ENCODE measurements at places on chromosomes 3 and 15.

- peak; percentile 28 for DNase-seq
These were observed 22.3 kb downstream of the PLXNB1 start for GRCh38 chr3:48407542-48408099.

DNA sequence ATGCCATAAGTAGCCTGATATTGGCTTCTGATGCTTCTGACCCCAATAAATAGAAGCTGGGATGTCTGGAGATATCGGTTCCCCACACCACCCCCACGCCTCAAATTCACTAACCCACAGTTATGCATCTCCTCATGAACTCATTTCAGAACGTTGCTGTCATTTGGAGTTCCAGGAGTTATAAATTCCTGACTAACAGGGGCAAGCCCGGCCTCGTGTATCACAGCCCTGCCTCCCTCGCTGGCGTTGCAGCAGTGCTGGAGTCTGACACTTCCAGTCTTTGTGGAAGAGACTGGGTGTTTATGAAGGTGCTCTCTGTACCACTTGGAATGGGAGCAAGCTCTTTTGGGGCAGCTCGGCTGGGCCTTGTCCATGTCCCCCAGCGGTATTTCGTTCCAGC, 101.0 kb downstream of the ANP32A start:
- DNase-seq: no peak

- DNase-seq: no peak
These were observed 6.9 kb downstream of the DPPA4 start for GRCh38 chr3:109330405-109330804.

GRCh38 chr15:60829416-60829815, 350.5 kb upstream of the ICE2 start:
- no peak for DNase-seq

- DNase-seq: no peak
These were observed 8.4 kb upstream of the MINDY2 start for GRCh38 chr15:58762731-58763130.

DNA sequence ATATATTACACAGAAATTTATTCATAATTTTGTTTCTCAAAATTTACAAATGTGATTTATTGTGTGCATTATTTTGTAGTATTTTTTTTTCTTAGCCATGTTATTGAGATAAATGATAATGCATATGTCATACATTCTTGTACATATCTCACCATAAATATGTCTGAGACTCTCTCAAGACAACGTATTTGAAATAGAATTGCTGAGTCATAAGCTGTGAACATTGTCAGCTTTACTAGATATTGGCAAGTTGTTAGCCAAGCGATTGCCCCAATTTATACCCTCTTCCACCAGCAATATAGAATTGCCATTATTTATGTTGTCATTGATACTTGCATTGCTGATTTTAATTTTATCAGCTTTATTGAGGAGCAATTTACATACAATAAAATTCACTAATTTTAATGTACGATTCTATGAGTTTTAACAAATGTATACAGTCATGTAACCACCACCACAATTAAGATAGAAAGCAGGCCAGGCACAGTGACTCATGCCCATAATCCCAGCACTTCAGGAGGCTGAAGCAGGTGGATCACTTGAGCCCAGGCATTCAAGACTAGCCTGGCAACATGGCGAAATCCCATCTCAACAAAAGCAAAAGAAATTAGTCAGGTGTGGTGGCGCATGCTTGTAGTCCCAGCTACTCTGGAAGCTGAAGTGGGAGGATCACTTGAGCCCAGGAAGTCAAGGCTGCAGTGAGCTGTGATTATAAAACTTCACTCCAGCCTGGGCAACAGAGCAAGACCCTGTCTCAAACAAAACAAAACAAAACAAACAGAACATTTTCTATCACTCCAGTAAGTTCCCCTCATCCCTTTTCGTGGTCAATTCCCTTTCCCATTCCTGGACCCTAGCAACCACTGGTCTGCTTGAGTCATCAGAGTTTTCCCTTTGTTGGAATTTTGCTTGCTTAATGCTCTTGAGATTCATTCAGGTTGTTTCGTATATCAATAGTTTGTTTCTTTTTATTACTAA, 373.1 kb downstream of the MFSD1 start:
- no peak for DNase-seq

DNA sequence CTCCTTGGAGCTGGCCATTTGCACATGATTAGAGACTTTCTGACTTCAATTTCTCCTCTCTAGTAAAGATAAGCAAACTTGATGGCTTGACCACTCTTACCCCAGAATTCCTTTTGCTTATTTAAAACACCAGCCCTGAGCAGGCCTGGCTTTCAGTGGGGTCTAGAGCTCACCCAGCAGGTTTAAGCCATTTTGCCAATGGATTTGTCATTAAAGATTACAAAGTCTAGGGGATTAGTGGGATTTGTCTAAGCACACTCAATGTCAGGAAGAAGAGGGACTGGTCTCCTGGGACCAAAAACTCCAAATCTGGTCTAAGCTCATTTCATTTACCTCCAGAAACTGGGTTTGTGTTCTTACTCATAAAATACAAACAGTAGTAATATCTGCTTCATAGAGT, 57.3 kb upstream of the SNTN start:
- DNase-seq: no peak

GRCh38 chr3:127929818-127930413, 14.9 kb downstream of the KBTBD12 start:
- DNase-seq: no peak

DNA sequence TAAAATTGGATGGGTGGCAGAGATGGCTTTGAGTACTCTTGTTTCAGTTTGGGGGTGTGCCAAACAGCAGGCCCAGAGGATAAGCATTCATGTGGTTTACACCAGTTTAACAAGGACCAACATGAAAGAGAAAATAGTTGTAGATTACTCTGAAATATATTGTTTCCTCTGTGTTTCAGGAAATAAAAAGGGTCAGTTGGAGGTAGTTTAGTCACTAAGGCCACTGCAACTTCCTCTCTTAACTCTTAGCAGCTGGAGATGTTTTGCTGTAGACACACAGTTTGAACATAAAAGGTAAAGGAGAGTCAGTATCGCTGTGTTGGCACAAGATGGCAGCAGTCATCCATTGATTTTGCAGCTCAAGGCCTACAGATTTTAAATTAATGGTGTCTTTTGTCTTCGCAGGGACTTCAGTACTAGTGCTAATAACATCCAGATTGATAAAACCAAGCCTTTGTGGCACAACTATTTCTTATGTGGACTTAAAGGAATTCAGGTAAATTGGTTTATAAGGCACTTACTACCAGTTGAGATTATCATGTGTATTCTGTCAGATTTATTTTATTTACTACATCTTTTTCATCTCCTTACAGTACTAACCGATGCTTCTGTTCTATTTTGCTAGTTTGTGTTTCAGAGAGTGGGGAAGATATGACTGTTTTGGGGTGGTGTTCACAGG, 65.5 kb downstream of the GALK2 start:
- peak; percentile 74 for DNase-seq

DNA sequence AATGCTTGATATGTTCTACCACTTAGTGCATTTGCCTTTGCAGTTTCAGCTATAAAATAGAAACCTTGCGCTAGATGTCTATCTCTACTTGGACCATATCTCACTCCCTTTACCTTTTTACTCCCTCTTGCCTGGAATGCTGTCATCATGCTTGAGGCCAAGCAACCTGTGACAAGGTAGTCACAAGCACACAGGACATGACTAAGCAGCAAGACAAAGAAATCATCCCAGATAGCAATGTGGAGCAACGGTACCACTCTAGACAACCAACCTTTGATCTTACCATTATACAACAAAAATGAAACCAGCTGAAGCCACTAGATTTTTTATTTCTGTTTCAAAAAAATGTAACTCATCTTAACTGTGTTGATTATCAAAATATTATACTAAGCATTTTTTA, 50.5 kb upstream of the SPSB4 start:
- no peak for DNase-seq

DNA sequence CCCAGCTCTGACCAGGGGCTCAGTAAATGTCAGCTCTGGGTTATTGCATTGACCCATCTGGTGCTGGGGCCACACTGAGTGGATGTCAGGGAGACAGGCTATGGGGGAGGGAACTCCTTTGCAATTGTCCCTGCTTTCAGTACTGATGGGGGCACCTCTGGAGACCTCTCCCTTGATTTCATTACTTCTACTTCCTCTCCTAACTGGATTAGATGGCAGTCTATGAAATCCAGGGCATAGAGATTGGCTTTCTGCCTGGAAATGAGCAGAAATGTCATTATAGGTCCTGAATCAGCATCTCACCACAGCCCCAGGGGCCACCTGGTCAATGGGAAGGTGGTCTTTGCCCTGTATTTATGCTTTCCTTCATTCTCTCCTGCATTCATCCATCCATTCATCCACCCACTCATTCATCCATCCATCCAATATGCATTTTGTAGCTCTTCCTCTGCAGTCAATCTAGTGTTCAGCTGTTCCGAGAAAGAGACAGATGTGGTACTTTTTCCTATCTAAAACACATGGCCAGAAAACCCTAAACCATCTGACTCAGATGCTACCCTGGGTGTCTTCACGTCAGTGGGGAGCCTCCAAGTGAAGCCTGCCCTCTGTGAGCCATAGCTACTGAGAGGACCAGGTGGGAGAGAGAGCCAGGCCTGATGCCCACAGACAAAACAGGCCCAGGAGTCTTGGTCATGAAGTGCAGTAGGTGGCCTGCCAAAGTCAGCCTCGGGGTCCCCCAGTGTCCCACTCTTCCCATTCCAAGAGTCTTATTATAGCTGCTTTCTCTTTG, 57.1 kb downstream of the CCDC33 start:
- DNase-seq: no peak

- DNase-seq: no peak
These were observed 29.7 kb downstream of the TCF12 start for GRCh38 chr15:56948000-56948763.

DNA sequence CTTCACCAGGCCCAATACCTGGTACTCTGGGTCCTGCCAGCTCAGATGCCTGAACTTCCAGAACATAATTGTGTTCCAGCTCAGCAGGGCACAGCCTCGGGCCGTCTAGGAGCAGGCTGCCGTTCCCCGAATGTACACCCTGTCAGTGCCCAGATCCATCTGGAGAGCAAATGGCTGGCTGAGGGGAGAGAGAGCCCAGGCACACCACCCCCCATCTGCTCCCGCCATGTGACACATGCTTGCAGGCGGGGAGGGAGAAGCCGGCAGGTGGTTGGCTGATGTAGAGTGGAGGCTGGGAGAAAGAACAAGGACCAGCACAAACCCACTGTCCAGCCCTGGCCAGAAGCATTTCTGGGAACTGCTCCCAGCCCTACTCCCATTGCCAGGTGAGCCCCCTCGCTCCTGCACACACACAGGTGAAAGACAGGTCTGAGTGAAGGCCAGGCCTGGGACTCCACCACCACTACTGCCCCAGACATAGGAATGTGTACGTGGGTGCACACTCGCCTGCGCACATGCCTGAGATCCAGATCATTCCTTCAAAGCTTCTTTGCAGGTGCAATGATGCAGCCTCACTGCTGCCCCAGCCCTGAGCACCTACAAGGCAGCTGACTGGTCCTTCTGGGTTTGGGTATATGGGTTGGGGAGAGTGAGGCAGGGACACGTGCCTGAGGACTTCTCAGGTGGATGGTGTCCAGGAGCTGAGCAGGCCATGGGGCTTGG, 53.5 kb downstream of the SEMA5B start:
- no peak for DNase-seq

Measured in activated CD8-positive, alpha-beta memory T cell treated with anti-CD3 and anti-CD28 coated beads, Interleukin-2, amount 10 ng/mL, durations not matched to agents 7 days and 5 days (primary cell).